Endothelial cell (in vitro differentiated cells): ENCODE measurements at places on chromosomes 7 and 10.

DNA sequence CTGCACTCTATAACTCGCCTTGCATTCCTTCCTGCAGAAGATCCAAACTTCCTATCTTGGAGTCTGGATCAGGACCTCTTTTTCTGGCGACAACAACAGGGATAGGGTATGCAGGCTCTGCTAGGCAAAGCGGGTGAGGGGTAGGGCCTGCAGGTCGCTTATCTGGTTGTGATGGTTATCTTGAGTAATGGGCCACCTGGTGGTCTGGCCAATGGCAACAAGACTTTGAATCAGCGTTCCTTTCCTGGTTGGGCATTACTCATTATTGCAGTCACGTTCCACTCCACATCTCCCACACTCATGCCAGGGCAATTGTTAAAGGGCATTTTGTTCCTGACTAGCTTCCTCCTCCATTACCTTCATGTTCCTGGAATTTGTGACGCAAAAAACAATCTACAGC is 48.4 kb upstream of the PLXDC2 start:
- DNase-seq = no peak
- no peaks in the 10 kb centered on the region for H3K36me3 ChIP-seq
- no peaks in the 10 kb centered on the region for H3K27me3 ChIP-seq
- no peak overlapping the region for H3K4me3 ChIP-seq

DNA sequence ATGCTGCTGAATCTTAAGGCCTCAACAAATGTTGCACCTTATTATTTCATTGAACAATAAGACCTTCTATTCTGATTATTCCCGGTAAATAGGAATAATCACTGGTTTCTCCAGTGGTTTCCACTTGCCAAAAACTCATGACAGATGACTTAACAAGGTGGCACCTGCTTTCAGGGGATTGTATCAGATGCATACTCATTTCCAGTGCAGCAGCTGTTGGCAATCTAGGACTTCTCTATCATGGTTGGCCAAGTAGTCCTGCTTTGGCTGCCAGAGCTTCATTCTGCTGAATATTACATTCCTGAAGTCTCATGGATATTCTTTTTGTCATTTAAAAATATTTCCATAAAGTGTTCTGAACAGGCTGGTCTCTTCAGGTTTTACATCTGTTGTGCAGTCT is 193.3 kb downstream of the ADK start:
- peaks cover 1% of the 10 kb centered on the region for H3K27me3 ChIP-seq
- H3K4me1 ChIP-seq = no peaks in the 10 kb centered on the region
- DNase-seq = no peak
- peaks cover 4% of the 10 kb centered on the region for H3K36me3 ChIP-seq
- no peak overlapping the region for H3K4me3 ChIP-seq

GRCh38 chr7:67625257-67625737 is 628.7 kb downstream of the TYW1 start:
- DNase-seq = no peak
- H3K27ac ChIP-seq = no peak overlapping the region
- peaks cover 2% of the 10 kb centered on the region for H3K27me3 ChIP-seq
- H3K36me3 ChIP-seq = peaks cover 23% of the 10 kb centered on the region
- no peaks in the 10 kb centered on the region for H3K4me1 ChIP-seq
- no peak overlapping the region for H3K4me3 ChIP-seq

DNA sequence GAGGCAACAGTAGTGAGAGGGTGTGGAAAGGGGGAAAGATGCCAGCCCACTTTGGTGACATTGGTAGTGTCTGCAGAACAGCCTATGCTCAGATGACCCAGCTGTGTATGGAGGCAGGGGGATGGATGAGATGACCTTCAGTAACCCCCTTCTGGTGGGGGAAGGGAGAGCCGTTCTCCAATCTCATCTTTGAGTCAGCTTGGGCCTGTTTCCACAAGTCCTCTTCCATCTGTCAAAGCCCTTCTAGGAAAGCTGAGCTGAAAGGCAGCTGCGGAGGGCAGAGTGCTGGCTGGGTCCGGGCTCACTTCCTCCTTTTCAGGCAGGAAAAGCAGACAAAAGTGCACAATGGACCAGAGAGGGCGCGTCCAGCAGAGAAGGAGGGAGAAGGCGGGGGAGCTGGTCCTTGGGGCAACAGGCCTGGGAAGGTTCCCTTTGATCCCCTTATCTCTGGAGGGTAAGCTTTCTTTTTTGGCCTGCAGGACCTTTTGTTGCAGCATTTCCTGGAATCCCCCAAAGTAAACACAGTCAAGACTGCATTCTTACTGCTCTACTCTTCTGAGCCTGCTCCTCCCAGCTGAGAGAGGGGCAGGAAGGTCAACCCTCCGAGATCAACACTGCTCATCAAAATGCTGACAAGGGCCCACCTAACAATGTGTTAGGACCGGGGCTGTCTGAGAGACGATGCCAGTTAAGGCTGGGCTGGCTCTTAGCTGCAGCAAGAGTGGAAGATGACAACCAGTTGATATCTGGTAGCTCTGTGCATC is 1.2 kb upstream of the LRMDA start:
- peak overlapping the region; percentile 93 for H3K27ac ChIP-seq
- peak; percentile 66 for DNase-seq
- H3K36me3 ChIP-seq = no peaks in the 10 kb centered on the region
- H3K27me3 ChIP-seq = peaks cover 6% of the 10 kb centered on the region
- H3K4me1 ChIP-seq = peaks cover 52% of the 10 kb centered on the region
